Activated naive CD4-positive, alpha-beta T cell treated with anti-CD3 and anti-CD28 coated beads, Interleukin-2, amount 10 ng/mL, durations not matched to agents 7 days and 5 days (primary cell): ENCODE measurements at places on chromosomes 6 and 20.
A peak's percentile ranks its signal among the peaks of the same experiment; 100 is the strongest.

- no peak overlapping the region for H3K4me3 ChIP-seq
- no peaks in the 10 kb centered on the region for H3K36me3 ChIP-seq
- H3K4me1 ChIP-seq, result peaks cover 3% of the 10 kb centered on the region
- no peak for DNase-seq
- H3K27me3 ChIP-seq, result peaks cover 29% of the 10 kb centered on the region
- no peak overlapping the region for H3K27ac ChIP-seq
These were observed 100.8 kb downstream of the CAP2 start for GRCh38 chr6:17494177-17494576.

- no peak overlapping the region for H3K4me3 ChIP-seq
- no peak overlapping the region for H3K27ac ChIP-seq
- no peaks in the 10 kb centered on the region for H3K4me1 ChIP-seq
- H3K36me3 ChIP-seq, result no peaks in the 10 kb centered on the region
These were observed 25.1 kb upstream of the ENPP1 start for GRCh38 chr6:131782764-131783163.

DNA sequence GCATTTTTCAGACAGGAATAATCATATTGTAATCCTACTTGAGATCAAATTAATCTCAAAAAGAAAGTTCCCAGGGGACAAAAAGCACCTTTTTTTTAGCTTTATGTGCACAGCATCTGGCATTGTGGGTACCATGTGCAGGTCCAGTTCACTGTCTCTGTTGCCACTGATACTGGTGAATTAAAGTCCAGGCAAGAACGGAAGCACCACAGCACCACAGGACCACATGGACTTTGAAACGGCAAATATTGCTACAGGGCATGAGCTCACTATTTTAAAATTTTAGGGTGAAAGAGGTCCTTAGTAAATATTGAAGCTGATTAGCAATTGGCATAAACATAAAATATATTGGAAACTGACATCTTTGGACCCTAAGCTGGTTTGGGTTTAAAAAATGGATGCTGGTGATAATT lies 709.0 kb downstream of the EPM2A start:
- DNase-seq, result no peak
- peaks cover 7% of the 10 kb centered on the region for H3K27me3 ChIP-seq
- no peak overlapping the region for H3K27ac ChIP-seq
- H3K4me3 ChIP-seq, result no peak overlapping the region
- no peaks in the 10 kb centered on the region for H3K4me1 ChIP-seq
- no peaks in the 10 kb centered on the region for H3K36me3 ChIP-seq

DNA sequence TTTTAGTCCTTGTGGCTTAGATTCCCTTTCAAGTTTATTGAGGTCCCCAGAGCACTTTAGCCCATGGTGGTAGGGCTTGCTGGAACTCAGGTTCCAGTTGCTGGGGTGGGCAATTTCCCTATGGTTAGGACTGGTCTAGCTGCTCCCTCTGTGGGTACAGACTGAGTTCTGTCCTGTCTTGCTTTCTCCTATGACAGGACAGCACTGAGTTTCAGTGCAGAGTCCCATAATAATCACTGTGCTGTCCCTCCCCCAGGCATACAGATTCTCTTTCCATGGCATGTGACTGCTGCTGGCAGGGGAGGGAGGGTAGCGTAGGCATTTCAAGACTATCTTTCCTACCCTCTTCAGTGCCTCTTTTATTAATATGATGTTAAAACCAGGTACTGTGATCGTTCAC lies 17.1 kb upstream of the ERVFRD-1 start:
- peaks cover 8% of the 10 kb centered on the region for H3K4me1 ChIP-seq
- DNase-seq, result no peak
- peaks cover 16% of the 10 kb centered on the region for H3K36me3 ChIP-seq

- H3K27ac ChIP-seq, result no peak overlapping the region
- no peak overlapping the region for H3K4me3 ChIP-seq
- no peaks in the 10 kb centered on the region for H3K36me3 ChIP-seq
- H3K27me3 ChIP-seq, result peaks cover 10% of the 10 kb centered on the region
- DNase-seq, result no peak
These were observed 87.5 kb upstream of the ARID1B start for GRCh38 chr6:156689656-156690055.

DNA sequence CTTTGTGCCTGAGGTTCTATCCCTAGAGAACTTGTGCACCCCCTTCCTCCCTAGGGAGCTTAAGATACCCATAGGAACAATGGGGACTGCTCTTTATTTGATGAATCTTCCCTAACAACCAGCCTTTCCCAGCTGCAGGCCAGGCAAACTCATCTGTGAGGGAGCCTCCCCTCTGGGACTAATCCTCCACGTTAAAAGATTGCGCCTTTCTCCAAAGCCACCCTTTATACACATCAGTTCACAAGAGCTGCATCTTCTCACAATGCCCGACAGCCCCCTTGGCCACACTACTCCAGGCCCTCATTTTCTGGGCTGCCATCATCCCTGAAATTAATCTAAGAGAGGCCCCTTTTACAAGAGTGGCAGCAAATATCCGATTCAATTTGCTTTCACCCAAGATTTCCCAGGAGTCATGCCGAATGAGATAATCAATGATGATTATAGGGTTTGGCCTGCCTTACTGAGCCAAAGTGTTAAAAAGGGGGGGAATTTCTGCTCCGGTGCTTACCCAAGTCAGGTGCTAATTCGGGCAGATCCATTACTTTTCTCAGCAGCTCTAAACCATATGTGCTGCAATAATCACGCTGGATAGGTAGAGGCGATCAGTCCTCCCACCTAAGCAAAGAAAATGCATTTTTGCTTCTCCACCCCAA lies 336.5 kb downstream of the KIF16B start:
- no peak overlapping the region for H3K4me3 ChIP-seq
- no peak for DNase-seq
- no peaks in the 10 kb centered on the region for H3K27me3 ChIP-seq
- H3K4me1 ChIP-seq, result no peaks in the 10 kb centered on the region
- H3K27ac ChIP-seq, result no peak overlapping the region

GRCh38 chr6:38567436-38567835 lies 72.3 kb downstream of the BTBD9 start:
- H3K27me3 ChIP-seq, result no peaks in the 10 kb centered on the region
- no peak overlapping the region for H3K27ac ChIP-seq
- H3K4me1 ChIP-seq, result peaks cover 16% of the 10 kb centered on the region
- DNase-seq, result no peak

GRCh38 chr6:4707011-4707410 lies 69.2 kb upstream of the CDYL start:
- H3K4me3 ChIP-seq, result no peak overlapping the region
- H3K27me3 ChIP-seq, result peaks cover 5% of the 10 kb centered on the region
- no peaks in the 10 kb centered on the region for H3K4me1 ChIP-seq
- no peak for DNase-seq
- no peaks in the 10 kb centered on the region for H3K36me3 ChIP-seq

- no peak overlapping the region for H3K27ac ChIP-seq
- no peak for DNase-seq
These were observed 59.2 kb downstream of the SNRNP48 start for GRCh38 chr6:7649037-7649810.

GRCh38 chr20:55893031-55893430 lies 112.3 kb downstream of the CBLN4 start:
- no peak overlapping the region for H3K4me3 ChIP-seq
- no peak for DNase-seq
- H3K4me1 ChIP-seq, result no peaks in the 10 kb centered on the region
- no peaks in the 10 kb centered on the region for H3K36me3 ChIP-seq

DNA sequence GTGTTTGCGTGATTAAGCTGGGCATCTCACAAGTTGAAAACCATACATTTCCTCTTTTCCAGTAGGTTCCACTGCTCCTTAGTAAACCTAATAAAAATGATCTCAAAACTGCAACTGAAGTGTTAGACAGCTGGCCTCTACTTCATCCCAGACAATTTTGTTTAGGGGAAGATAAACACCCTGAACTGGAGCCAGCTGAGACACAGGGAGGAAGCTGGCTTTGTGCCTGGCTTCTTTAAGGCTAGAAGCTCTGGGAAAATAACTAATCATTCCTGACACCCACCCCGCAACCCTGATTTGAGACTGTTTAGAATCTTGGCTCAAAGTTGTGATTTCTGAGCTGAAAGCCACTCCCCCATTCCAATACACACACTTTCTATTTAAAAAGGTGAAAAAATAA lies 11.6 kb downstream of the PTPRT start:
- no peaks in the 10 kb centered on the region for H3K36me3 ChIP-seq
- no peak overlapping the region for H3K4me3 ChIP-seq
- DNase-seq, result no peak
- H3K4me1 ChIP-seq, result no peaks in the 10 kb centered on the region

GRCh38 chr6:161747506-161747905 lies 473.6 kb upstream of the AGPAT4 start:
- DNase-seq, result no peak
- no peaks in the 10 kb centered on the region for H3K4me1 ChIP-seq
- no peak overlapping the region for H3K27ac ChIP-seq
- H3K4me3 ChIP-seq, result no peak overlapping the region
- H3K27me3 ChIP-seq, result no peaks in the 10 kb centered on the region
- H3K36me3 ChIP-seq, result no peaks in the 10 kb centered on the region

GRCh38 chr6:98574984-98575383 lies 259.4 kb upstream of the POU3F2 start:
- H3K4me1 ChIP-seq, result no peaks in the 10 kb centered on the region
- no peaks in the 10 kb centered on the region for H3K27me3 ChIP-seq
- H3K4me3 ChIP-seq, result no peak overlapping the region

DNA sequence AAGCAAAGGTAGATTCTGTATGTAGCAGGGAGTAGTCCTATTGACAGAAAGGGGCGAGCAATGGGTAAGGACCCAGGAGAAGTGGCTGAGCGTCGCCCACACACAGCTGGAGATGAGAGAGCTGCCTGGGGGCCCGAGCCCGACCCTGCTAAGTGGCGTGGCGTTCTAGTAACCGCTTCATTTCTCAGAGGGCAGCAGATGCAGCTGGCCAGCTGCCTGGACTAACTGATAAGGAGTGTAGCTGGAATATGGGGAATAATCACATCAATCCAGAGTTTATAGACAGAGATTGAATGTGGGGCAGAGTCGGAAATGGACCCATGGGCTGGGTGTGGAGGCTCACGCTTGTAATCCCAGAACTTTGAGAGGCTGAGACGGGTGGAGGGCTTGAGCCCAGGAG lies 64.4 kb downstream of the EZR start:
- H3K4me1 ChIP-seq, result no peaks in the 10 kb centered on the region
- H3K27ac ChIP-seq, result peak overlapping the region; percentile 60
- no peaks in the 10 kb centered on the region for H3K27me3 ChIP-seq
- no peak overlapping the region for H3K4me3 ChIP-seq

GRCh38 chr6:33677143-33677660 lies 34.3 kb downstream of the UQCC2 start:
- H3K27ac ChIP-seq, result no peak overlapping the region
- H3K4me3 ChIP-seq, result no peak overlapping the region
- H3K4me1 ChIP-seq, result peaks cover under 1% of the 10 kb centered on the region
- no peaks in the 10 kb centered on the region for H3K27me3 ChIP-seq

DNA sequence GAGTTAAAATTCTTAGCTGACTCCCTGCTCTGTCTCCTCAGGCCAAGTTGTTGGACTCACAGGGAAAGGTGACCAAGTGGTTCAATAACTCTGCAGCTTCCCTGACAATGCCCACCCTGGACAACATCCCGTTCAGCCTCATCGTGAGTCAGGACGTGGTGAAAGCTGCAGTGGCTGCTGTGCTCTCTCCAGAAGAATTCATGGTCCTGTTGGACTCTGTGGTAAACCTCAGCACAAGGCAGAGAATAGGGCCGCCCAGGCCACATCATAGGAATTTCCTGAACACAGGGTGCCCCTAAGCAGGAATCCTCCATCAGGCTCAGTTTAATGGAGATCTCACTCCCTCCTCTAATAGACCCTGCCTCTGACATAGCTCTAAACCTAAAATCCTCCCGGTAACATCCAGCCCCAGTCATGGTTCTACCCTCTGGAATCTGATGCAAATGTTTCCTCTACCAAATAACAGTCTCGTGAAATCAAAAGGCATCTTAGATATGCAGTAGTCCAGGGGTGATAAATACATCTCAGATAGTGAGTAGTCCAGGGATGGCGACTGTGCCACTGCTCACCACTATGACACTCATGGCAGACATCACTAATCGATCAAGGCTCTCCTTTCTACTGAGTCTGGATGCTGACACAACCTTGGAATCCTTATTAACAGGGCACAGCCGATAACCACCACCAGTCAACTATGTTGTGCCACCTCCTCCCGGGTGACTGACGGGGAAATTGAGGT lies 18.3 kb downstream of the BPIFB1 start:
- no peak for DNase-seq
- peaks cover 3% of the 10 kb centered on the region for H3K4me1 ChIP-seq
- H3K27ac ChIP-seq, result no peak overlapping the region
- H3K27me3 ChIP-seq, result peaks cover 21% of the 10 kb centered on the region

GRCh38 chr6:6984585-6985366 lies 123.0 kb upstream of the RREB1 start:
- no peak overlapping the region for H3K4me3 ChIP-seq
- no peak overlapping the region for H3K27ac ChIP-seq
- H3K4me1 ChIP-seq, result no peaks in the 10 kb centered on the region
- H3K27me3 ChIP-seq, result peaks cover 11% of the 10 kb centered on the region
- DNase-seq, result no peak

DNA sequence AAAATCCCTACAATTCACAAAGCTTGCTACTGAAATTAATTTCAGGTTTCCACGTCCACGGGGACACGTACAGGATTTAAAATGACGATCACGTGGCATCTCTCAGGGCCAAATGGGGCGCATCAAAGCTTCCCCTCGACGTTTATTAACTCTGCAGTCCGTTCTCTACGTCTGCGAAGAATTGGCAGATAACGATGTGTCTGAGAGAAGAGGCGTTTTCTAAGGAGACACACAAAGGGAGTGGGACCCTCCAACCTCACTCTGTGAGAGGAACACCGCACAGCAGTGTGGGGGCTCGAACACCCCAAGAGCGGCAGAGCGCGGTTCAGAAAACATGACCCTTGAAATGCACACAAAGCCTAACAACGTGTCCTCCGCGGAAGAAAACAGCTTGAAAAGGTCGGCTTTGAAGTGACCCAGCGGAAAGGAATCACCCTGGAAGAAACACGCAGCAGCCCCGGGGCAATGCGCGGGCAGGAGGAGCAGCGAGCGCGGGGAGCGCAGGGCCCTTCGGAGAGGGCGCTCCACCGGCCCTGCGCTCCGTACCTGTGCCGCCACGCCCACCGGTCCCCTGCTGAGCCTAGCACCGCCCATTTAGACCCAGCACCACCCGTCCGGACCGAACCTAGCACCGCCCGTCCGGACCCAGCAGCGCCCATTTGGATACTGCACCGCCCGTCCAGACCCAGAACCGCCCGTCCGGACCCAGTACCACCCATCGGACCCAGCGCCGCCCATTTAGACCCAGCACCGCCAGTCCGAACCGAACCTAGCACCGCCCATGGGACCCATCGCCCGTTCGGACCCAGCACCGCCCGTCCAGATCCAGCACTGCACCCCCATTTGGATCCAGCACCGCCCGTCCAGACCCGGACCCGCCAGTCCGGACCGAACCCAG lies 1.1 kb upstream of the AFDN start:
- peaks cover 40% of the 10 kb centered on the region for H3K4me1 ChIP-seq
- DNase-seq, result peak; percentile 43
- peaks cover 54% of the 10 kb centered on the region for H3K27me3 ChIP-seq
- H3K36me3 ChIP-seq, result peaks cover 4% of the 10 kb centered on the region
- no peak overlapping the region for H3K27ac ChIP-seq
- H3K4me3 ChIP-seq, result peak overlapping the region; percentile 79

- H3K27ac ChIP-seq, result peak overlapping the region; percentile 79
- no peaks in the 10 kb centered on the region for H3K27me3 ChIP-seq
- peaks cover 49% of the 10 kb centered on the region for H3K36me3 ChIP-seq
- H3K4me3 ChIP-seq, result no peak overlapping the region
- H3K4me1 ChIP-seq, result peaks cover 49% of the 10 kb centered on the region
These were observed 15.9 kb upstream of the TBC1D20 start for GRCh38 chr20:478010-478948.

GRCh38 chr6:21596145-21596948 lies 2.8 kb downstream of the SOX4 start:
- peaks cover 50% of the 10 kb centered on the region for H3K27me3 ChIP-seq
- peaks cover 22% of the 10 kb centered on the region for H3K4me1 ChIP-seq
- H3K27ac ChIP-seq, result peak overlapping the region; percentile 76
- peaks cover 10% of the 10 kb centered on the region for H3K36me3 ChIP-seq
